H1 (cell line): ENCODE measurements at places on chromosomes 5 and 9. TPM values are rescaled to one million over a fixed set of nuclear protein-coding genes. Genes with fewer than 3 reads are reported as not detected.

DNA sequence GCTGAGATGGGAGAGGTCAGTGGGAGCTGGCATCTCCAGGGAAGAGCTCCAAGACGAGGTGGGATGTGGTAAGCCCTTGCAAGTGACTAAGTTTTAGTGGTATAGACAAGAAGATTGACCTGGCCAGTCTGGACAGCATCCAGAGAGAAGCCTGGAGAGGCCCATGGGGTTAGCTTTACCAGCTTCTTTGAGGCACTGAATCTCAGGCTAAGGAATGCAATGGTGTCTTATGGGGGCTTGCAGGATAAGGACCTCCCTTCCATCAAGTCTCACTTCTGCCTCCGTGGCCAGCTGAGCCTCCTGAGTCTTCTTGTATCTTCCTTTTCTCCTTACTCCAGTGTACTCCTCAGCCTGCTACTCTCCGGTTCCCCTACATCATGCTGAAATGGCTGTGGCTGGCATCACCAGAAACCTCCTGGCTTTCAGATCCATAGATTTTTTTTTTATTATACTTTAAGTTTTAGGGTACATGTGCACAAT, 56.5 kb upstream of the JADE2 start:
- H3K4me1 ChIP-seq, result peaks cover 2% of the 10 kb centered on the region
- no peak for DNase-seq
- H3K36me3 ChIP-seq, result no peaks in the 10 kb centered on the region

DNA sequence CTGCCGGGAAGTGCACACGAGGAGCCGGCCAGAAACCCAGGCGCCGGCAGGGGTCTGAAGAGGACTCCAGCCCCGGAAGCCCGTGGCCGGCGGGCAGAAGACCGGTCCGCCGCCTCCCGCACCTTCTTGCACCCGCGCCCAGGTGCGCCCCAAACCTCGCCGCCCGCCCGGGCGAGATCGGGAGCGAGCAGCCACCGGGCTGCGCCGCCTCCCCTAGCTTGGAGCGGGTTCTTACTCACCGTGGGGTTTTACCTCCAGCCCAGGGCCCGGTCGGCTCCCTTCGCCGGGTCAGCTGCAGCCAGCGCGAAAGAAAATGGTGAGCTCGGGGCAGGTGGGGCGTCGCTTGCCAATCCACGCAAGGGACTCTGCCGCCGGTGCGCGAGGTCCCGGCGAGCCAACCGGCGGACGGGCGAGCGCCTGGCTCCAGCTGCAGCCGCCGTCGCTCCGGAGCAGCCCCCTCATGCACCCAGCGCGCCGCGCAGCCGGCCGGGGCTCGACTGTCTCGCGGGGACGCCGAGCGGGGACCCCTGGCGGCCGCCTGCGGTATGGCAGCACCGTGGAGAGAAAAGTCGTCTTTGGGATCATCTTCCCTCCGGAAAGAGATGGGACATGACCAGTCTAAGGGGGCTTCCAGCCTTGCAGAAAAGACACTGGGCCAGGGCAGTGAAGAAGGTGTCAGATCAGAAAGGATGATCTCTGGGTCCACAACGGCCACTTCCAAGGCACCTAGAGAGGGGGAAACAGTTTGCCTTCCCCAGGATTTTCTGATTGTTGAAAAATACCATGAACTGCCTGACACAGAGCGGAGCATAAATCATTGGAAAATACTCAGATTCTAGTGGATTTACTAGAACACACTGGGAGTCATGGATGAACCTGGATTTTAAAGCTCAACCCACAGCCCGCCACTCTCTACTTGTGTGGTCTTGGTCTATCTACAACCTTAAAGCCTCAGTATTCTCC, at the start of gene MOB3B:
TSS of gene MOB3B (minus strand) at position 499 of the 963 bp plus-strand sequence. CDS start 74,264 bp downstream, outside the sequence.
- peaks cover 2% of the 10 kb centered on the region; the same call in 1 of the 2 replicates for H3K4me1 ChIP-seq
- H3K36me3 ChIP-seq, result no peaks in the 10 kb centered on the region
- DNase-seq, result no peak
- peak within 1 kb of the TSS; percentile 89 for H3K4me3 ChIP-seq

- 0 out of 2 replicates have a peak overlapping the region, but pooled peaks have one; percentile 61 for H3K27ac ChIP-seq
- H3K27me3 ChIP-seq, result no peaks in the 10 kb centered on the region
- DNase-seq, result no peak
- H3K4me3 ChIP-seq, result peak overlapping the region; percentile 74
- peaks cover 9% of the 10 kb centered on the region for H3K36me3 ChIP-seq
- peaks cover 3% of the 10 kb centered on the region for H3K4me1 ChIP-seq
Observed at GRCh38 chr5:175479125-175479881, 943 bp downstream of the SFXN1 start.

- H3K4me1 ChIP-seq, result peaks cover 9% of the 10 kb centered on the region; the same call in 1 of the 2 replicates
- no peaks in the 10 kb centered on the region for H3K27me3 ChIP-seq
- H3K4me3 ChIP-seq, result peak overlapping the region; percentile 89
- H3K27ac ChIP-seq, result peak overlapping the region; percentile 93
- H3K36me3 ChIP-seq, result no peaks in the 10 kb centered on the region
Observed at GRCh38 chr9:88387552-88388202, 567 bp upstream of the SPIN1 start.

GRCh38 chr5:141094481-141095262, at the start of gene PCDHB2:
PCDHB2 (plus strand) TSS chr5:141094615; CDS start chr5:141094791, 176 bp downstream.
- peak within 1 kb of the TSS; percentile 80 for H3K4me3 ChIP-seq
- DNase-seq, result peak; percentile 75
- H3K27ac ChIP-seq, result peak within 1 kb of the TSS; percentile 91
- peaks cover 10% of the 10 kb centered on the region for H3K36me3 ChIP-seq

DNA sequence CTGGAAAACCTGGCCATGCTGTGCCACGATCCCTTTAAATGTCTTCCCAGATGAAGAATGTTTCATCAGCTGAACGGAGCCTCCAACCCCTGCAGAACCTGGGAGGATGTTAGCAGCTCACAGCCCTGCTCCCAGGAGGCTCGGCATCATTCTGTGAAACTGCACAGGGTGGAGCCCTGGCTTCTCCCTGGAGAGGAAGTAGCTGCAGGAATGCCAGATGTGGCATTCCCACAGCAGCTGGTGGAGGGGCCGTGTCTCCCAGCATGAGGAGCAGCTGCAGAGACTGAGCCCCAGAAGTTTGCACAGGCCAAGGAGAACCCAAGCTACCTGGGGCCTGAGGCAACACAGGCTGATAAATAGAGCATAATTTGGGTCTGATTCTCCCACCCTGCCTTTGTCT, 165.8 kb upstream of the MAP3K1 start:
- no peaks in the 10 kb centered on the region for H3K36me3 ChIP-seq
- H3K4me3 ChIP-seq, result no peak overlapping the region
- H3K27ac ChIP-seq, result no peak overlapping the region
- no peaks in the 10 kb centered on the region for H3K4me1 ChIP-seq
- no peak for DNase-seq
- no peaks in the 10 kb centered on the region for H3K27me3 ChIP-seq

DNA sequence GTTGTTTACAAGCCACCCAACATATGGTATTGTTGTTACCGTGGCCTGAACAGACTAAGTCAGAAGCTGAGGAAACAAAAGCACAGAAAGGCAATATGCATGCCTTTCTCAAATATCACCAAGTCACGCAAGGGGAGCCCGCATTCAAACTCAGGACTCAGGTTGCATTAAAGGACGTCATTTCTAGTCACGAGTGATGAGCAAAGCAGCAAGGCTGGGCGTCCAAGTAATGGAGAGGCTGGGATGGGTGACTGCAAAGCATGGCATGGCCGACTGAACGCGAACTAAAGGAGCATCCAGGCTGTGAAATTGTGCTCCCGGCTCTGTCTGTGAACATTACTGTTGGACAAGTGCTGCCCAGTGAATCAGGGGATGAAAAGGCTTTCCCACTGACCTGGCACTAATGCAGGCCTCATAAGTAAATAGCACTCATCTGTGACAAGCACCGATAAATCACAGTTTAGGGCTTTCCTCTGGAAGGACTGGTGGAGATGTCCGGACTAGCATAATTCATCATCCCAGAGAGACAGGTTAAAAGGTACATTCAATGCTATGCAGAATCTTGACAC, 202.8 kb downstream of the SPOCK1 start:
- no peaks in the 10 kb centered on the region for H3K36me3 ChIP-seq
- no peak overlapping the region for H3K27ac ChIP-seq
- 0 out of 2 replicates have a peak, but pooled peaks cover 3% of the 10 kb centered on the region for H3K4me1 ChIP-seq
- DNase-seq, result no peak

DNA sequence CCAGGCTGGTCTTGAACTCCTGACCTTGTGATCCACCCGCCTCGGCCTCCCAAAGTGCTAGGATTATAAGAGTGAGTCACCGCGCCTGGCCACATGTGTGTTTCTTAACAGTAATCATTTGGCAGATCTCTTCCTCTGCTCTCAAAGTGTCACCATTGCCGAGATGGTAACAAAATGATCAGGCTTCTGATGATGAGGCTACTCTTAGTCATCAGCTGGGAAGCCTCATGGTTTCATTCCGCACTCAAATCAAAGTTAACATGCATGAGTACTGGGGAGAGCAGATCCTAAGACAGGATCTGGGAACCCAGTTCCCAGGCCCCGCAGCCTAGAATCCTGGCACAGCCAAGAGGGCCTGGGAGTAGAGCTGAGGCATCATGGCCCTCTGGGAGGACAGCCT, 27.4 kb downstream of the BARHL1 start:
- H3K27ac ChIP-seq, result no peak overlapping the region
- no peak overlapping the region for H3K4me3 ChIP-seq
- H3K4me1 ChIP-seq, result no peaks in the 10 kb centered on the region
- H3K27me3 ChIP-seq, result no peaks in the 10 kb centered on the region
- no peak for DNase-seq

The DAB2 gene
- 4.9 and 5.0 TPM in 2 replicates for total RNA-seq

The ARID3C gene
- not detected in 2 replicates for total RNA-seq

The ATP10B gene
- total RNA-seq, result 0.10 and 0.11 TPM in 2 replicates
